ENCODE measurements at places on chromosomes 5 and 9.

- peak; percentile 82 for DNase-seq
- peak overlapping the region; percentile 99 for H3K27ac ChIP-seq
- peak overlapping the region; percentile 79 for H3K4me3 ChIP-seq
- H3K27me3 ChIP-seq, result no peaks in the 10 kb centered on the region
- peaks cover 87% of the 10 kb centered on the region for H3K4me1 ChIP-seq
These were observed 24.2 kb downstream of the C9orf50 start for GRCh38 chr9:129596541-129597331.

DNA sequence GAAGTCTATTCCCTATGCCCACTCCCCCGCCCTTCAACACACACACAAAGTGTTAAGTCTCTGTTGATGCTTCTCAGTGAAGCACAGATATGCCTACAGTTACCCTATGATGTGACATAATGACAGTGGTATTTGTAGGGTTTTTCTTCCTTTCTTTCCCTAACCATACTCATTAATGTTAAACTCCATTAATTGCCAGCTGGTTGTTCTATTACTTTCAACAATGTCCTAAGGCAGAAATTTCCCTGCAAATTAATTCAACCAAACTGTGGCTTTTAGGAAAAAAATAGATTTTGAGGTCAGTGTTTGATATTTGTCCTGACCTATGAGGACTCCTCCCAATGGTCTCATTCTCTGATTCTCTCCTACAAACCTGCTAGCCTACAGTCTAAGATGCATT lies 38.2 kb upstream of the SLCO6A1 start:
- no peak overlapping the region for H3K4me3 ChIP-seq
- no peaks in the 10 kb centered on the region for H3K4me1 ChIP-seq
- no peak for DNase-seq
- H3K36me3 ChIP-seq, result no peaks in the 10 kb centered on the region
- H3K27me3 ChIP-seq, result no peaks in the 10 kb centered on the region
- no peak overlapping the region for H3K27ac ChIP-seq

- H3K36me3 ChIP-seq, result no peaks in the 10 kb centered on the region
- H3K4me3 ChIP-seq, result no peak overlapping the region
- no peaks in the 10 kb centered on the region for H3K4me1 ChIP-seq
- H3K27ac ChIP-seq, result no peak overlapping the region
- no peak for DNase-seq
- no peaks in the 10 kb centered on the region for H3K27me3 ChIP-seq
These were observed 40.7 kb downstream of the KIAA0825 start for GRCh38 chr5:94577466-94578245.

- DNase-seq, result peak; percentile 26
- H3K36me3 ChIP-seq, result no peaks in the 10 kb centered on the region
- no peak overlapping the region for H3K4me3 ChIP-seq
- peaks cover 74% of the 10 kb centered on the region for H3K27me3 ChIP-seq
- H3K27ac ChIP-seq, result no peak overlapping the region
These were observed 8.0 kb downstream of the NTNG2 start for GRCh38 chr9:132169672-132170392.

DNA sequence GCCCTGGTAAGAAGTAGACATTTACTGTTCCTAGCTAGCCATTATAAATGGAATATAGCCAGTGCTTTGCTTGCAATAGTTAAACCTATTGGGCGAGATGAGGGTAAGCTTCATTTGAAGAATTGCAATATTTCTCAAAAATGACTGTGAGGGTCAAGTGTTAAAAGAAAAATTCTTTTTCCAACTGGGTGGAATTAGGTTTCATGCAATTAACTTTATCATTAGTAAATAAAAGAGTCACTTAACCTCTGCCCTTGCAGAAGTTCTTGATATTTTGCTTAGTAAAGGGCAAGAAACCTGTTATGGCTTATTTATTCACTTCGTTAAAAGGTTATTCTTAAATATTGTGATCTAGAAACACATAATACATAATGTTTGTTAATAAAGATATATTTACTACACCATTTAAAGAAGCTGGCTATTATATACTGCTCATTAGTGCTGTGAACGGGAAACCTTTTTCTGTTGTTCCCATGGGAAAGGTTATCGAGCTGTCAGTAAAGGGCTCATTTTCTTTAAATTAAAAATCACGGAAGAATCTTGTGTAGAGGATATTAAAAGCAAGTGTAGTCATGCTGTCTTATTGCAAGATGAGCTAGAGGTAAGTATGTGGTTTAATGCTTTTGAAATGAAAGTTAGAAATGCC lies 370.5 kb downstream of the CSNK1G3 start:
- H3K36me3 ChIP-seq, result no peaks in the 10 kb centered on the region
- no peak for DNase-seq
- no peaks in the 10 kb centered on the region for H3K27me3 ChIP-seq
- no peaks in the 10 kb centered on the region for H3K4me1 ChIP-seq
- H3K27ac ChIP-seq, result no peak overlapping the region

DNA sequence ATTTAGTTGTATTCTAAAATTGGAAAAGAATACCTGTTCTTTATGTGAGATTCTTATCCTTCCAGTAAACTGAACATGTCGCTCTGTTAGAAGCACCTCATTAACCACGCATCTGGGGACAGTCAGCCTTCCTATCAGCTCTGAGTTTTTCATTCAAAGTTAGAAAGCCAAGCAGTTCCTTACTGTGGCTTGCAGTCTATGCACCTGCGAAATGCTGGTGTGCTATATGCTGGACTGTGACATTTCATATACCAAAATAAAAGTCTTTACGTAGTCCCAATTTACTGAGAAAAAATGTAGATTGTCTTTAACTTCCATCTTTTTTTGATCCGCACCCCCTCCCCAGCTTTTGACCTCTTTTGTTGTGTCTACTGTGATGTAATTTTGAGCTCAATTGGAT lies 4.3 kb downstream of the ANP32B start:
- H3K36me3 ChIP-seq, result peaks cover 7% of the 10 kb centered on the region
- H3K4me1 ChIP-seq, result peaks cover 77% of the 10 kb centered on the region
- no peak for DNase-seq
- H3K4me3 ChIP-seq, result no peak overlapping the region

Data from HepG2 (cell line).